T47D (cell line): ENCODE measurements at places on chromosomes 5 and 9.
A peak's percentile ranks its signal among the peaks of the same experiment; 100 is the strongest.

DNA sequence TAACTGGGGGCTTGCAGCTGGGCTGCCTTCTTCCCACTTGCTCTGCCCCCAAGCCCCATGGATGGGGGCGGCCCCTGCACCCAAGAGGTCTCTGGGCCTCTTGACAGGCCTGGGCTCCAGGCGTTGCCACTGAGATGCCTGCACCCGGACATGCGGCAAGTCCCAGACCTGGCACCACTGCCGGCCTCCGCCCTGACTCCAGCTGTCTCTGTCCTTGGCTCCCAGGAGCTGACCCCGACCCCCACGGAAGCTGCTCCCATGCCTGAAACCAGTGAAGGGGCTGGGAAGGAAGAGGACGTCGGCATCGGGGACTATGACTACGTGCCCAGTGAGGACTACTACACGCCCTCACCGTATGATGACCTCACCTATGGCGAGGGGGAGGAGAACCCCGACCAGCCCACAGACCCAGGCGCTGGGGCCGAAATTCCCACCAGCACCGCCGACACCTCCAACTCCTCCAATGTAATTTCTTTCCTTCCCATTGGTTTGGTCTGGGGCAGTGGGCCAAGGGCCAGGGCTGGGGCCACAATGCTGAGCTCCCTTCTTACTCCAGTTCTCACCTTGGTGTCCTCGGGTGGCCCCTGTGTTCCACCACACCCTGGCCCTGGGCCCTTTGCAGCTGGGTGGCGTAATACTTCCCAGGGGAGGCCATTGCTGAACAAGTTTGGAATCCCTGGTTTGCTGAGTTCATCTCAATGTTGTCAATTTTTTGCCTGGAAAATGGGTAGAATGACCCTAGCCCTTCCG lies 88.6 kb downstream of the COL5A1 start:
- DNase-seq: no peak

DNA sequence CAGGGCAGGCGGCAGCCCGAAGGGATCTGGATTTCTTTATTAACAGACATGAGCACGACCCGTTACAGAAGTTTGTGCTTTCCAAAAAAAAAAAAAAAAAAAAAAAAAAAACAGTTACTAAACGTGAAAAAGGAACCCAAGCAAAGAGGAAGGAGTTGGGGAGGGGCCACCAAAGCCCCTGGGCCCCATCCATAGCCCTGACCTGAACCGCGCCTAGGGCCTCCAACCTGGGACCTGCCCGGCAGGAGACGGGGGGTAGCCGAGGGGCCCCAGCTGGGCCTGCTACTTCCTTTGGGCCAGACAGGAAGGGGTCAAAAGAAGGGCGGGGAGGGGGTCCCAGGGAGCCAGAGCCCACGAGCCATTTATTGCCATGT lies 10.0 kb downstream of the PRR7 start:
- DNase-seq: no peak

GRCh38 chr5:61163905-61164304 lies 1.6 kb upstream of the SMIM15 start:
- no peak for DNase-seq

- DNase-seq: no peak
These were observed 367.5 kb upstream of the ACTBL2 start for GRCh38 chr5:57850109-57850508.

DNA sequence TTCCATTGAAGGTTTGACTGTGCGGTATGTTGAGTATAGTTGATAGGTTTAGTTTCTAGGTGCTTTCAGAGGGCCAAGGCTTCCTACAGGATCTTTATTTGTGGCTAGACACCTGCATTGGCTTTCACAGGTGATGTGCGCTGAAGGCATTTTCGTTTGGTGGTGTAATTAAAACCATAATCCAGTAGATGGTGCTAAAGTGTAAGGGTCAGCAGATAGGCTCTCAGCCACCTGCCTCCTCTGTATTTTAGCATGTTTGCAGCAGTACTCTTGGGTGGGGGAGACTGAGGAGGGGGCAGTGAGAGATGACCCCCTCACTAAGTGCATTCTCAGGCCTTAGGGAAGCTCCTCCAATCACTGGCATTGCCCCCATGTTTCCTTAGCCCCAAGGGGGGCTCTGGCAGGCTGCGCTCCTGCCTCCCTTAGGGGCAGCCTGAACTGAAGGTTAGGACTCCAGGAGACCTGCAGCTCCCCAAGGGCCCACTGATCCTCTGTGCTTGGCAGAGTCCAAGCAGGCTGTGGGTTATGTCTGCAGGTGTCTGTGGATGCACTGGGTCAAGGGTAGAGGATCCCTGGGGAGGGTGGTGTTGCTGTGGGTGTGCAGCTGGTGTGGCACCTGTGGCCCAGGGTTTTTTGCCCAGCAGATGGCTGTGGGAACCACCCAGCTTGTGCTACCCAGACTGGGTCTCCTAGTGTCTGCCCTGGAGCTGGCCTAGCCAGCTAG lies 23.4 kb downstream of the CDK20 start:
- DNase-seq: peak; percentile 57

DNA sequence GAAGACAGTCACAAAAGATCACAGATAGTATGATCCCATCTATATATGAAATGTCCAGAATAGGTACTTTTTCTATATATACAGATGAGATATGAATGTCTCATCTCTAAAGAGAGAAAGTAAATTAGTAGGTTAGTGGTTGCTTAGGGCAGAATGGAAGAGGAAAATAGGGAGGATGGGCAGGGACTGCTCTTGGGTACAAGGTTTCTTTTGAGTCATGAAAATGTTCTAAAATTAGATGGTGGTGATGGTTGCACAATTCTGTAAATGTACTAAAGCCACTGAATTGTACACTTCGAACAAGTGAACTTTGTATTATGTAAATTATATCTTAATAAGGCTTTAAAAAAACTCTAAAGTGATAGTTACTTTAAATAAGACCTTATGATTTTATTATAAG lies 59.6 kb upstream of the GRAMD2B start:
- no peak for DNase-seq

GRCh38 chr9:13139641-13140171 lies 139.8 kb downstream of the MPDZ start:
- peak; percentile 19 for DNase-seq

GRCh38 chr9:120416781-120417427 lies 163.1 kb downstream of the CDK5RAP2 start:
- DNase-seq: no peak

- DNase-seq: no peak
These were observed 74.0 kb upstream of the SLC30A5 start for GRCh38 chr5:69019668-69020375.

DNA sequence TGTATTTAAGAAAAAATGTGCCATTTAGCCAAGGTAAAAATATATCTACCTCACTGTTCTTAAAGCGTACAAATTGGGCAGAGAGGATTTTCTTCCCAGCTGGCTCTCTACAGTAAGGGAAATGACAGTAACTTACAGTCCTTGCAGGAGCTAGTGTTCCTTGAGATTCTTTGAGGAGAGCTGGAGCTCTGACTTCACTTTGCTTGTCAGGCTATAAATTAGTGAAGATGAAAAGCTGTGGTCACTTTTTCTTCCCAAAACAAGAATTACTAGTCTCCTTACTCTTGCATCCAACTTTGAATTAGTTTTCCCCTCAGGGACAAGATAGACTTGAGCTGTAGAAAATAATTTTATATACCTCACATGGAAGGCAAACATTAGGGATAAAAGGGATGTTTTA lies 129.9 kb downstream of the ZSWIM6 start:
- DNase-seq: no peak

GRCh38 chr9:121023064-121023463 lies 27.0 kb downstream of the C5 start:
- no peak for DNase-seq

DNA sequence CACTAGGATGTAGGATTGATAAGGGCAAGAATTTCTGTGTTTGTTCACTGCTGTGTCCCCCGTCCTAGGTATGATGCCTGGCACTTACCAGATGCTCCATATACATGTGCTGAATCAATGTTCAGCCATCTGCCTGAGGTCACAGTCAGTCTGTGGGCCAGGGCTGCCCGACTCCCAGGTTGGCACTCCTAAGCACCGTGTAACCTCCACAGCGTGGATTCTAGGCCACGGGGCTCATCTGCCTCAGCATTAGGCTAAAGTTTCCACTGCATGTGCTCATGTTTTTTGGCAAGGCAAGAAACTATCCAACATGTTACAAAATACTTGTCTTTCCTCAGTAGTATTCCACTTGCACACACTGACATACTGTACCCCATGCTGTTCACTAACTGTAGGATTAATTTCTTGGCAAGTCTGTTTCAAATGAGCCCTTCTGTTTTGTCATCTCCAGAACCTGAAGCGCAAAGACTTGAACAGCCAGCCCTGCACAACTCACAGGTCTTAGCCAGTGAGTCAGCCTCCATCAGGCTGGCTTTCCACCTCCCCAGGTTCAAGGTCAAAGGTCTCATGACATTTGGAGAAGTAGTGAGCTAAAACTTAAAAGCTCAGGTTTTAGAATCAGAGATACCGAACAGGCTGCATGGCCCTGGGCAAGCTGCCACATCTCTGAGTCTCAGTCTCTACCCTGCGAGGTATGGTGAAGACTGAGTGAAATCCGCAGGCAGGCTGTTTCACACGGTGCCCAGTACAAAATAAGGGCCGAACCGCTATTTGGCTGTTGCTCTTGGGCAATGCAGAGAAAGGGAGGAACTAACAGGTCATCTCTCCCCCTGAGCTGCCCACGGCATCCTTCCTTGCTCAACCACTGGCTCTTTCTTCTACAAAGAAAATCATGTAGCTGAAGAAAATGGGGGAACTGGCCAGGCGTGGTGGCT lies 7.2 kb downstream of the TOR1A start:
- no peak for DNase-seq

DNA sequence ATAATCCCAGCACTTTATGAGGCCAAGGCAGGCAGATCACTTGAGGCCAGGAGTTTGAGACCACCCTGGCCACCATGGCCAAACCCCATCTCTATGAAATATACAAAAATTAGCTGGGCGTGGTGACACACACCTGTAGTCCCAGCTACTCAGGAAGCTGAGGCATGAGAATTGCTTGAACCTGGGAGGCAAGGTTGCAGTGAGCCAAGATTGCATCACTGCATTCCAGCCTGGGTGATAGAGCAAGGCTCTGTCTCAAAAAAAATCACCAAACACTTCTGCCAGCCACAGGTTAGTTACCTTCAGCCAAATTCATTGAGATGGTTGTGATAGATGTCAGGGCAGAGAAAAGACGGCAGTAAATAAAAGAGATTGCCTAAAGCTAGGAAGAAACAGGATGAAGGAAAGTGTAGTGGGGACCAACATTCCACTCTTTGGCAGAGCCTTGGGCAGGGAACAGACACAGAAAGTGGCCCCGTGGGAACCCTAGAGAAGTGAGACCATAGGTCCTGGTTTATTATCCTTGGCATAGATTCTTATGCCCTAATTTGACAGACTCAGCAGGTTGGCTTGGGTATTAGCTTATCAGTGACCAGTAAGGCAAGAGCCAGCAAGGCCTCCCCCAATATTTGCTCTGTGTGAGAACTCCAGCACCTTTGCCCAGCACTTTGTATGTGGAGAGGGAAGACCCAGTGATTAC lies 5.5 kb upstream of the CEP120 start:
- DNase-seq: no peak

DNA sequence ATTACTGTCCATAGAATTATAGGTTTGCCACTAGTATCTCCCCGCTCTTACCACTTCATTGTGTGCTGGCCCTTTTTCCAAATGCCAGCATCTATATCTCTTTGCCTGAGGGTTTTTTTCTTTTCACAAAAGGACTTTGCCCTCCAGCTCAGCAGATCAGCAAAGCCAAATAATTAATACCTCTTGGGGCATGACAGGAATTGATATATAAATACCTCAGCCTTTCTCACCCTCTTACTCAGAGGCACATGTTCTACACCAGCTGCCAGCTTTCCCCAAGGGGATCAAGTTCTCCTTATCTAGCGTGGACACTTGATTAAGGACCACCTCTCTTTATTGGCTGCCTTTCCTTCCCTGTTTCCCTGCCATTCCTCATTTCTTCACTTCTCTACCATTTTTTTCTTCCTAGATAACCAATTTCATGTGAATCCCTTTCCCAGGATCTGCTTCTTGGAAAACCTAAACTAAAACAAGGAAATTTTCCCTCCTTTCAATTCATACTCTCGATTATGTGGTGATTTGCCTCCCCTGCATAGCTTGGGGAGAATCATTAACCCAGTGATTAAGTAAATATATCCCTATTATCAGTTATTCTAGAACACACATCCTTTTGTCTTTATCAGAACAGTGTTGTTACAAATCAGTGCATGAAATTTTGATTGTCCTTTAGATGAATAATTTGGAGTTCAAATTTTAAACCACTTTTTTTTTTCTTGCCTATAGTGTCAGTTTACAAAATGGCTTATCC lies 6.9 kb upstream of the NUDT12 start:
- DNase-seq: no peak

GRCh38 chr9:124758061-124758460 lies 13.1 kb downstream of the NR6A1 start:
- DNase-seq: peak; percentile 39

DNA sequence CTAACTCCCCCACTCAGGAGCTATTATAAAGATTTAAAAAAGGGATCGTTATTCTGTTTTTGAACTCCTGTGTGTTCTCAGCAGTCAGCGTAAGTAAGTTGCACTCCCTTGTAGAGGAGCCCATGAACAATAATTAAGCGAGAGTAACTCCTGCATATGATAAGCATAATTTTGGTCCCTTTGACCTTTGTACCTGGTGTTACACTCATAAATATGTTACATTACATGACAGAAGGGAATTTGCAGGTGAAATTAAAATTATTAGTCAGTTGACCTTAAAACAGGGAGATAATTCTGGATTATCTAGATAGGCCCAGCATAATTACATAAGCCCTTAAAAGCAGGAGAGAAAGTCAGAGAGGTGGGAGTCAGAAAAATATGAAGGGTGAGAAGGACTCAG lies 197.3 kb downstream of the KCTD16 start:
- no peak for DNase-seq

DNA sequence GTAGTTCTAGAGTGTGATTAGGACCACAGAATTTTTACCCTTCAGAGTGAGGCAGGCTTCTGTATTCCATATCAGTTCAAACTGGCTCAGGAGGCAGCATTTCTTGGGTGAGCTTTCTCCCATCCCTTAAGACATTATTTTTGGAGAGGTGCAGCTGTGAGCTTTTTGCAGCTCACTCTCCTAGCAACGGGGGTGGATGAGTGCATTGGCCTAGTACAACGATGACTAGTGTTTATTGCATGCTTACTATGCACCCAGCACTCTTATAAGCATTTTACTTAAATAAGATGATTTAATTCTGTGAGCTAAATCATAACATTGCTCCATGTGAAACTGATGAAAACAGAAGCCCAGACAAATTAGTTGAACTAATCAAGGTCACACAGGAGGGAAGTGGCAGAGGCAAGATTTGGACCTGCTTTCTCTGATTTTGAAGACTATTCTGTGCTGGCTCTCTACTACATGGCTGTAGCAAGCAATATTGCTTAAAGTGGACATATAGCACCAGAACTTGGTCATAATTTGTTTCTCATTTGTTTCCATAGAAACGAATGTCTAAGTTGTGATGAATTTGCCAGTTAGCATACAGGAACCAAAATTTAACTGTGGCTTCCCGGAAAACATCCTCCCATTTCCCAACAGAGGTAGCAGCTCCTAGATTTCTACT lies 372.1 kb upstream of the RIOK2 start:
- no peak for DNase-seq

DNA sequence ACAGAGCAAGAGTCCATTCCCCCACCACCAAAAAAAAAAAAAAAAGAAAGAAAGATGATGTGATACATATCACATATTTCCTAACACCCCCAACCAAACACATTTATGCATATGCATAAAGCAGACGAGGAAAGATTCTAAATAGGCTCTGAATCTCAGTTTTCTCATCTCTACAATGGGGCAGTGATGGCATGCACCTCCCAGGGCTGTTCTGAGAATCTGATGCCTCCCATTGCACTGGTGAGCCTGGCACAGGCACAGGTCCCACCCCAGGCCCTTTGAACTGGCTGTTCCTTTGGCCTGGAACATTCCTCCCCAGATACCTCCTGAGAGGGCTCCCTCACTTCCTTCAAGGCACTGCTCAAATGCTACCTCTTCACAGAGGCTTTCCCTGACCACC lies 116.5 kb downstream of the C9orf50 start:
- no peak for DNase-seq
